ENCODE measurements at places on chromosomes 1 and 21.
A peak's percentile ranks its signal among the peaks of the same experiment; 100 is the strongest.

DNA sequence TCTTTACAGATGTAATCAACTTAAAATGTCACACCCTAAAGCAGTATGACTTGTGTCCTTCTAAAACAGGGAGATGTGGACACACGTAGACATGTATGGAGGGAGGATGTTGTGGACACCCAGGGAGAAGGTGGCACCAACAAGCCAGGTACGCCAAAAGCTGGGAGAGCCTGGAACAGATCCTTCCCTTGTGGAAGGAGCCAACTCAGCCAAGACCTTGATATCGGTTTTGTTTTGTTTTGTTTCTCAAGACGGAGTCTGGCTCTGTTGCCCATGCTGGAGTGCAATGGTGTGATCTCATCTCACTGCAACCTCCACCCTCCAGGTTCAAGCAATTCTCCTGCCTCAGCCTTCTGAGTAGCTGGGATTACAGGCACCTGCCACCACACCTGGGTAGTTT lies 45.6 kb downstream of the CHAF1B start:
- no peak for DNase-seq

DNA sequence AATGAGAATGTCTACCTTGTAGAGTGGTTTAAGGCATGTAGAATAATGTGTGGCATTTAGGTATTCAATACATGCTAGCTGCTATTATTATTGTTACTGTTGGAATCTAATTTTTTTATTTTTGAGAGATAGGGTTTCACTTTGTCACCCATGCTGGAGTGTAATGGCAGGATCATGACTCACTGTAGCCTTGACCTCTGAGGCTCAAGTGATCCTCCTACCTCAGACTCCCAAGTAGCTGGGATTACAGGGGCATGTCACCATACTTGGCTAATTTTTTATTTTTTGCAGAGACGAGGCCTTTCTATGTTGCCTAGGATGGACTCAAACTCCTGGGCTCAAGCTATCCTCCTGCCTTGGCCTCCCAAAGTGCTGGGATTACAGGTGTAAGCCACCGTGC lies 61.9 kb downstream of the EPB41 start:
- no peak for DNase-seq

- DNase-seq: no peak
Measured at GRCh38 chr1:116826818-116827606, 72.8 kb downstream of the CD2 start.

DNA sequence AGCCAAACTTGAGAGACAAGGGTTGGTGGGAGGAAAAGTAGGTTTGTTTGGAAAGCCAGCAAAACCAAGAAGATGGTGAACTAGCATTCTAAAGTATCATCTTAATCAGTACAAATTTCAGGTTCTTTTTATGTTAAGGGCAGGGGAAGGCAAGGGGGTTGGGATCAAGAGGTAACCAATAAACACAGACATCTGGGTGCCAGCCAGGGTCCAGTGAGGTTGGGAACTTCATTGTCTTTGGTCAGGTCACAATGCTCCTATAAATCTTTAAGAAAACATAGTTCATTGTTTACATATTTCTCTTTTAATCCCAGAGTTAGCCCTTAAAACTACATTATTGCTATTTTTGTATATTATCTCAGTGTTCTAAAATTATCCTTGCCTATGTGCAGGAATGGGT lies 126.2 kb upstream of the NR5A2 start:
- no peak for DNase-seq

DNA sequence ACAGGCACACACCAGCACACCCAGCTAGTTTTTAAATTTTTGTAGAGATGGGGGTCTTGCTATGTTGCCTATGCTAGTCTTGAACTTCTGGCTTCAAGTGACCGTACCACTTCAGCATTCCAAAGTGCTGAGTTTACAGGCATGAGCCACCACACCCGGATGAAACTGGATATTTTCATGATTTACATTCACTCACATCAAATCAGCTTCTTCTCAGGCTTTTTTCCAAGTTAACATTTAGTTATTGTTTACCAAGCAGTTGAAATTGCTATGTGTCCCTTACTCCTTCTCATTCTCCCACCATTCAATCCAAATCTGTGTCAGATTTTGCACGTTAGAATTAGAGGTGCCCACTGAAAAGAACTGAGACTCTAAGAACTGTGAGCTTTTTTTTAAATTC lies 18.4 kb downstream of the RIT1 start:
- no peak for DNase-seq

- peak; percentile 29 for DNase-seq
Measured at GRCh38 chr1:31765041-31765467, 914 bp upstream of the ADGRB2 start.

DNA sequence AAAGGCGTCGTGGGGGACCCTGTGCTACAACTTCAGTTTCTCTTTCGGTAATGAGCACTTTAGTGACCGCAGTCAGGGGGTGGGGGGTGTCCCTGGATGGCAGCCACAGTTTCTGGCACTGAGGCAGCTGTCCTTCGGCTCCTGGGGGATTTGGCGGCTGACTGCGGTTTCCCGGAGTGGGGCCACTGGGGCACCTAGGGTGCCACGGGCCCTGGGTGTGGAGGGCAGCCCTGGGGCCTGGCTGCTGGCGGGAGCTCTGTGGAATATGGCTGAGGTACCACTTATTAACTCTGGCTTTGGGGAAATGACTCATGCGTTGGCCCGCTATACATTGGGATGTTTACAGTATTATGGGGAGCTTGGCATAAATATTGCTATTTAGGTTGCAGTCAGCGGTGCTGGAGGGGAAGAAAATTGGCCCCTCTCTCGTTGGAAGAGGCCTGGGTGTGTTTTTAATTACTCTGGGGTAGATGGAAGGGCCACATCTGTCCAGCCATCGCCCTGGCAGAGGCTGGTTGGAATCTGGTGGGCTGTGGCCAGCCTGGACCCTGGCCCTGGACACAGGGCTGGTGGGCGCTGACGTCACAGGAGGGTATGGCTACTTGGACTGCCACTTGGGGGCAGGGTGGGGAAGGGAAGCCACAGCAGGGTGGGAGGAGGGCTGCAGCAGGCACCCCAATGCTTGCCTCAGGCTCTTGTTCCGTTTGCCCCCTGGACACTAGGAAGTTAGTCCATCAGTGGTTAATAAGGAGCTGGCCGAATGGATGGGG lies 2.0 kb downstream of the EPHB2 start:
- DNase-seq: no peak

DNA sequence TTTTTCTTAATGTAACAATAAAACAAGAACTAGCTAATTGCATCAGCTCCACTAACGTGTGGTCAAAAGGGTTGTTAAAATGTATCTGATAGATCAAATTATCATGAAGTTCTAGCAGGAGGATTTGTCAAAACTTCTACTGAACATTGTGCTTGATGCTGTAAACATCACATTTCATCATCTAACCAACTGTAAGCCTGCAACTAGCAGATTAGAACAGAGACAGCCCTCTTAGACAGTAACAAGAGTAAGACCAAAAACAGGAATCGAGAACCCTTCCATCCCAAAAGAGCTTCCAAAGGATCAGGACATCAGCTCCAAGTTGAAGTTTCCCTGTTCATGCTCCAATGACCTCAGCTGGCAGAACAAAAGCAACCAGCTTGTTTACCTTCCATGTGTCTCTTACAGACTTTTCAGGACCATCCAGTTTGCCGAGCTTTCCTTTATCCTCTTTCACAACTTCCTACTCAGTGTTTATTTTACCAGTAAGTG lies 44.6 kb downstream of the NIBAN1 start:
- no peak for DNase-seq

- DNase-seq: no peak
Measured at GRCh38 chr1:203556047-203556851, 62.3 kb downstream of the OPTC start.

- DNase-seq: peak; percentile 18
Measured at GRCh38 chr1:232628335-232629249, 1.3 kb downstream of the SIPA1L2 start.

- DNase-seq: no peak
Measured at GRCh38 chr1:56457756-56458375, 121.5 kb downstream of the PLPP3 start.

DNA sequence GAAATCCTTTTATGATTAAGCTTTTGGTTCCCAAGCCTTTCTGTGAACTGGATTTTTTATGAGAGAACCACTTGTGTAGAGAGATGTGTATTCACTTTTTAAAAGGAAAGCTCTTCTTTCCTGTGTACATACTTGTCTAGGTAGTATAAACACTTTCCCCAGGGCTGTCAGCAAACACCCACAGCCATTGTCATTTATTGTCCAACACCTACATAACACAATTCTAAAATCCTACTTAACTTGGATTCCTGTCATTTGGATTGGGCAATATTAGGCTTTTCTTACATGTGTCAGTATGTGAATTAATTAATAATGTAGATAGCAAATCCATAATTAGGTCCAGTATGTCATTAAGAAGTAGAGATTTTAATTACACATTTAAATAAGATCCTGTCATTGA lies 12.3 kb downstream of the DDX20 start:
- no peak for DNase-seq

GRCh38 chr1:173342736-173343135 lies 134.4 kb upstream of the PRDX6 start:
- DNase-seq: no peak

DNA sequence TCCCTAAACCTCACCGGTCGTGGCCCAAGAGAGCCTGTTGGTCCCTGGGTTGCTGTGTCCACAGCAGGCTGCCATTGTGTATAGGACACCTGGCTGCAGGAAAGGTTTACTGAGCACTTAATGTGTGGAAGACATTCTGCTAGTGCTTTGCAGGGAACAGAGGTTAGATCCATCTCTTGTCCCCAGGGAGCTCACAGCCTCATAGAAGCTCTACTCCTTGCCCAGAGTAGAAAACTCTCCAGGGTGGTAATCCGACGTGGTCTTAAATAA lies 16.9 kb upstream of the ALPL start:
- DNase-seq: no peak

DNA sequence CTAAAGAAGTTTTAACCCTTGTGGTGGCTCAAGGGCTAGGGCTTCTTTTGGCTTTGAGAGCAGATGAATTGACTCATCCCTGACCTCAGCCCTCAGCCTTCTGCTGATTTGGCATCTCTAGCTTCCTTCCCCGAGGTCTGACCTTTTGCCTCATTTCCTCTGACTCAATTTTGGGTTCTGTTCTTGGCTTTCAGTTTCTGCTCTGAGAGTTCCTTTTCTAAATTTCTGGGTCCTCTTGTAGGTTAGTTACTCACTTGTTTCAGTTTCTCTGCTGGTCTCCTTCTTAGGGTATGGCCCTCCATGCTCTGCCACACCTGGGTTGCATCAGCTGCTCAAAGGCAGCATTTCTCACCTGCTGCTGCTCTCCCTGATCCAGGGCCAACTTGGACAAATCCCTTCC lies 19.4 kb downstream of the PDE4B start:
- no peak for DNase-seq

- DNase-seq: no peak
Measured at GRCh38 chr1:66300280-66300971, 233.5 kb upstream of the SGIP1 start.

DNA sequence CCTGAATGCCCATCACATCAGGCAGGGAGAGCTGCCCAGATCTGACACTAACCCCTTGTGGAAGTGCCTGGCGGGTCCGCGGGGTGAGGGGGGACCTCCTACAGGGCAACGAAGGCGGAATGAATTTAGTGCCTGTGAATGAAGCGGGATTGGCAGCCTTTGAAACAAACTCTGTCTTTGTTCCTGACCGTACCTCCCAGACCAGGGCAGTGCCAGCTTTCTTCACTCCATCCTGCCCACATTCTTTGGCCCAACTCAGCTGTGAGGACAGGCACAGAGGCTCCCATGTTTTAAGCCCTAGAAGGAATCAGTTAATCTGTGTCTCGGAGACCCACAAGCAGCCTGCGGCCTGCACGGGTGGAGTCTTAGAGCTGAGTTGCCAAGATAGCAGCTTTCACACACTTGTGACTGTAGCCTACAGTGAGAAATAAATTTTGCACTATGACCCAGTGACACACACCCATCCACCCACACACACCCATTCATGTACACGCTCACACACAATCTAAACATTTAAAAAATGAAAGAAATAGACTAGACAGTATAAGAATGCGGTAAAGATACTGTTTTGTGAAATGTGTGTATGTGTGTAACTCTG lies 60.1 kb upstream of the USP24 start:
- no peak for DNase-seq

GRCh38 chr1:241800640-241801039 lies 47.4 kb upstream of the EXO1 start:
- no peak for DNase-seq

GRCh38 chr1:167484726-167485502 lies 33.4 kb downstream of the CD247 start:
- no peak for DNase-seq

DNA sequence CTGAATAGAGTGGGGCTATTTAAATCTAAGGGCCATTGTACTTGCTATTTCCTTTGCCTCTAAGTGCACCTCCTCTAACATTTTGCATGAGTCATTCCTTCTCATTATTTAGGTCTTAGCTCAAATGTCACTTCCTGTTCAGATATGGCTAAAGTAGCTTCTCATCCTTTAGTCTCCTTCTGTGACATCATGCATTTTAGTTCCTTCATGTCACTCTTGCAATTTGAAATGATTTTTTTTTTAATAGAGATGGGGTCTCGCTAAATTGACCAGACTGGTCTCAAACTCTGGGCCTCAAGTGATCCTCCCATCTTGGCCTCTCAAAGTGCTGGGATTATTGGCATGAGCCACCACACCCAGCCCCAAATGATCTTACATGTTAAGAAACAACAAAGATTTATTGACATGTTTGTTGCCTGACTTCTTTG lies 6.6 kb downstream of the TBX19 start:
- DNase-seq: peak; percentile 53

DNA sequence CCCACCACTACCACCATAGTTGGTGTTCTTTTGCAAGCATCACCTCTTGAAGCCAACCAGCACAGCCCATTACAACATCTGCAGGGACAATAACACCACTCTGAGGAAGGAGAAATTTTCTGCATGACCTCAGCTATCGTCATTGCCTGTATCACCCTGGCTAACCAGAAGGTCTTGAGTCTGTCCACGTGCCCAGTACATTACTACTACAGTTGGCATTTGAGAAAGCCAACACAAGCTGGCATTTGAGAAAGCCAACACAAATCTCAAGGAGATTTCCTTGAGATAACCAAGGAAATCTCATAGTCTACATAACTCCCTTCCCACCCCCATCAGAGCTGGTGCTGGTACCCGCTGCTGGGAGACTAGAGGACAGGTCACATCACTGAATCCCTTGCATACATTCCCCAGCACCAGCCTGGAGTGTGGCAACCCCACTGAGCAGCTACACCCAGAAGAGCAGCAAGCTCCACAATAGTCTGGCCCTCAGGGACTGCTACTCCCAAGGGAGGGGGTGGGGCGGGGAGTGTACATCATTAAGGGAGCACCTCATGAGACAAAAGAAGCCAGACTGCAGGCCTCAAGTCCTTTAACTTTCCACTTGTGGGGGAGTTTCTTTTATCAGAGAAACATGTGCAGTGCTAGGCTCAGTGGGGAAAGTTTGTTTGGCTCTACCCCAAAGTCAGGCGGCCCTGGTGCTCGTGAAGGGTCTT lies 46.0 kb upstream of the GUCA2A start:
- DNase-seq: no peak

DNA sequence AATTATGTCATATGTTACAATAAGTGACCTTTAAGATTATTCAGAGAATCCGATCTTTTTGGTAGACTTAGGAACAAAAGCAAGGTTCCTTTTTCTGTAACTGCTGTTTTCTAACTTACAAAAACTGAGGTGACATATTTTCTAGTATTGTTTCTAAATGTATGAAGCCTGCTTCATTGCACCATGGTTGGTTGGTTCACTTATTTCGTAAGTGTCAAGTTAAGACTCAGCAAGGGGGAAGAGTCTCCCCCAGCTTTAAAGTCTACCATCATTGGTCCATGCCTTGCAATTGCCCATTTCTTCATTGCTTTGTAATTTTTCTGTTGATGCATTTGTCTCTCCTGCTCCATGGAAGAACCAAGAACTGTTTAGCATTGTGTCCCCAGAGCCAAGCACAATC lies 136.9 kb downstream of the DISC1 start:
- DNase-seq: no peak

Measured in NCI-H1436 (cell line).